ENCODE measurements at places on chromosomes 11 and 22. TPM values are rescaled to one million over a fixed set of nuclear protein-coding genes. Genes with fewer than 3 reads are reported as not detected.

IFITM10 gene
- polyA plus RNA-seq, result 11.3 TPM

DNA sequence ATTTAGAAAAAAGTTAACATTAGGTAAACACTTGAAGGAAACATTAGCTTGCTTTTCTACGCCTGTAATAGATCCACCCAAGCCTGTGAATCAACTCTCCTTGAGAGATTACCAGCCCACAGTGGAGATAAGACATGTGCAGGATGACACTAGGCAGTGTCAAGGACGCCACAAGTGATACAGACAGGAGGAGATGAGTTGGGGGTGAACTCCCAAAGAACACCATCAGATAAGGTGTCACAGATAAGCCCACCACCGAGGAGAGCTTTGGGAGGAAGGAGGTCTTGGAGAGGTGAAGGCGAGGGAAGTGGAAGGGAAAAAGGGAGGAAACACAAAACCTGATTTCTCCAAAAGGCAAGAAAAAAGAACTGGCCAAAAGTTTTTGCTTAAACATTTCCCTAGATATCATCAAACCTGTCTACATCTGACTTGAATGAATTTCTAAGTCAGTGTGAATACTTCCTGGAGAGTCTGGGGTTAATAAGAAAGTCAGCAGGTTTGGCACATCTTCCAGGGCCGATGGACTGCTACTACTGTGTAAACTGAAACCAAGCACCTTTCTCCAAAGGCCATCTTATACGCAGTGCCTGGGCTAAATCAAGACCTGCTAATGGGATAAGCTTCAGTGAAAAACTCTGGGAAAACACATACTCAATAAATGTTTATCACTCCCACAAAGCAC is 15.5 kb downstream of the CLTCL1 start:
- DNase-seq, result no peak

GRCh38 chr22:36424901-36425579 is 37.3 kb upstream of the MYH9 start:
- DNase-seq, result no peak

AP2A2 gene
- polyA plus RNA-seq, result 132 TPM

- DNase-seq, result no peak
These were observed at the start of gene APOBEC3A for GRCh38 chr22:38957046-38957770. TSS of gene APOBEC3A (plus strand) at chr22:38957609. CDS start at chr22:38957692, 83 bp downstream.

DNA sequence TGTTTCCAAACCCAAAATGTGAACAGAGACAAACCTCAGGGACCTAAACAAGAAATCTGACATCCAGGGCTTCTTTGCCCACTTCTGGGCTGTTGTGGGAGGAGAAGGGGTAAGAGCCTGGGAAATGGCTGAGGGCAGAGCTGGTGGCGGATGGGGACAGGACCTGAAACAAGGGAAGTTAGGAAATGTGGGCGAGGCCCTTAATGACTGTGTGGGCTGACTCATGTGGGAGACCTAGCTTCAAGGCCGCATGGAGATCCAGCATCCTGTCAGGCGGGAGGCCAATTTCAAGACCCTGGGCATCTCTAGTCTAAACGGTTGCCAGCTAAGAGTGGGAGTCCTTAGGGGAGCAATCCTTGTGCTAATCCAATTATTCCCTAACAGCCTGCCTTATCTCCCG is 2.1 kb upstream of the OAF start:
- DNase-seq, result no peak

GRCh38 chr11:1449490-1450243 is 36.9 kb downstream of the MOB2 start:
- no peak for DNase-seq

DNA sequence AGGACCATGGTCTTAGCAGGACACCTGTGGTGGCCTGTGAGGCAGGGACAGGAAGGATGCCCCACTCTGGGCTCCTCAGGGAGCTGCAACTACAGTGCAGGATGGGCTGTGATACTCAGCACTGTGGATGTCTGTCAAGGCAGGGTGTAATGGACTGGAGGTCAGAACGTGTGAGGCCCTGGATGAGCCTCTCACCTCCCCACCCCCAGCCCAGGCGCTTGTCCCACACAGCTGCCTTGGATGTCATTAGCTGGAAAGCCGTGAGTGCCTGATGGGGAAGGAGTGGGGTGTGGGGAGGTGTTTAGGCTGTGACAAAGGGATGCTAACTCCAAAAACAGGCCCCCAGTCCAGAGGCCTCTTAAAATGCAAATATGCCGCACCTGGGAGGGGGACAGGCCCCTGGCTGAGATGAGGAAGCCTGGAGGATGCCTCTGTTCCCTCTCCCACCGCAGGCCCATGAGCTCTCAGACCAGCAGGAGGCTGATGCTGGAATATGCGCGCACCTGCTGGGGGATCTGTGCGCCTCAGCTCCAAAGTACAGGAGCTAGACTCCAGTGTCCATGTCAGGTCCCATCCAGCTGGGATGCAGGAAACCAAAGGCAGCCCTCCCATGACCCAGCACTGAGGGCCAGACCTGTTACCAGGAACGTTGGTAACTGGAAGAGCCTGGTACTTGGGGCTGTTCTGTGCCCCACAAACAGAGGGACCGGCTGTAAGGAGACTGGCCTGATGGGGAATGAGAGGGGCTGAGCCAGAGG is 25.1 kb downstream of the RSPH14 start:
- no peak for DNase-seq

GRCh38 chr11:37108436-37109285 is 510.6 kb upstream of the RAG2 start:
- DNase-seq, result no peak

- DNase-seq, result no peak
These were observed 26.1 kb downstream of the SHISAL1 start for GRCh38 chr22:44286646-44287045.

- no peak for DNase-seq
These were observed 29.8 kb downstream of the RNF141 start for GRCh38 chr11:10511181-10511621.

DNA sequence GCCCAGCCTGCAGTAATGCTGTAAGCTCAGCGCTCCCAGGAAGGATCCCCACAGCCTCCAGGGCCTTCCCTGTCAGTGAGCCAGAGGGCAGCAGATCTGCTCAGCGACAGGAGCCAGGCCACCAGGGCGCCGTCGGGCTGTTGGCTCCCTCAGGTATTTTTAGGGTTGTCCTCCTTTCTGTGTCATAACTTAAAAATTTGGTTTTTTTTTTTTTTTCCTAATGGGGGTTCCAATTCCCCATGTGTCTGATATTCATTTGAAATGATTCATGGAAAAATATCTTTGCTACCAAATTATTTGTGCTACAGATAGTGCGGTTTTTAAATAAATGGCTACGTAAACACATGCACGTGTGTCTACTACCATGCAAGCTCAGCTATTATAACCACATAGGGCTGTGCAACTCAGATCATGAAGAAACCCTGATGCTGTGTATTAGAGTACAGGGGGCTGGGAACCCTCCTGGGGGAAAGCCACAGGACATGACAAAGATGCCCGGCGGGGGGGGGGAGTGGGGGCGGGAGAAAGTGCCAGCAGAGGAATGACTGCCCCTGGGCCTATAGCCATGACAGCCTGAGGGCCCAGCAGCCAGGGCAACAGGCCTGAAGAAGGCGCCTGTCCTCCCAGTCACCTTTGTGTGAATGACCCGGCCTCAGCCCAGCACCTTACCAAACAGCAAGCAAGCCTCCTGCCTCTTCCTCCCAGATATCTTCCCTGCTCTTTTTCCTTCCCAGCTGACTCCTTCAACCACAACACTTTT is 89.3 kb downstream of the NAT10 start:
- no peak for DNase-seq

SF3A1 gene
- polyA plus RNA-seq, result 139 TPM

- DNase-seq, result no peak
These were observed 143.7 kb downstream of the TYR start for GRCh38 chr11:89321401-89321800.

NRXN2 gene
- polyA plus RNA-seq, result 424 TPM

DNA sequence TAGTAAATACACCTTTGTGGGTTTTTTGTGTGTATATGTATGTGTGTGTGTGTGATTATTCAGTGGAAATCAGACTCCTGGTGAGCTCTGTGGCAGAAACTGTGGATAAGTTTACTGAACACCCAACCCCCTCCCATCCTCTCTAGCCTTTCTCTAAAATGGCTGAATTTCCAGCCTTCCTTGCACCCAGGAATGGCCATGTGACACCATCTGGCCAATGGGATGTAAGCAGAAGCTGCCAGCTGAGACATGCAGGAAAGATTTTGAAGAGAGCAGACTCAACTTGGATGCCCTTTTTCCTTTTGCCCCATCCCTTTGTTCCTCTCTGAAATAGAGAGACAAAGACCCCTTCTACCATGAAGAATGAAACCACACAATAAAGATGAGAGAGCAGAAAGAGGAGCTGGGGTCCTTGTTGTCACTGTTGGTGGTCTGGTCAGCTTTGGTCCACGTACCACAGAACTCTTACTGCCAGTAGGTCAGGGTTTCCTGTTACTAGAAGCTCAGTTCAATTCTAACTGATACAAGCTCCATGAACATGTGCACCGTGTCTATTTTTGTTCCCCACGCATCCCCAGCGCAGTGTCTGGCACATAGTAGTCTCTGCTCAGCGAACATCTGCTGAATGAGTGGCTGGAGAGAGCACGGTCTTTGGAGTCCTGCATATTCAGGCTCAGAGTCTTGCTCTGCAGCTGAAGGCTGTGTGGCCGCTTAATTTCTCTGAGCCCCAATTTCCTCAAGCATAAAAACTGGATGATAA is 57.5 kb downstream of the SEZ6L start:
- DNase-seq, result no peak

DNA sequence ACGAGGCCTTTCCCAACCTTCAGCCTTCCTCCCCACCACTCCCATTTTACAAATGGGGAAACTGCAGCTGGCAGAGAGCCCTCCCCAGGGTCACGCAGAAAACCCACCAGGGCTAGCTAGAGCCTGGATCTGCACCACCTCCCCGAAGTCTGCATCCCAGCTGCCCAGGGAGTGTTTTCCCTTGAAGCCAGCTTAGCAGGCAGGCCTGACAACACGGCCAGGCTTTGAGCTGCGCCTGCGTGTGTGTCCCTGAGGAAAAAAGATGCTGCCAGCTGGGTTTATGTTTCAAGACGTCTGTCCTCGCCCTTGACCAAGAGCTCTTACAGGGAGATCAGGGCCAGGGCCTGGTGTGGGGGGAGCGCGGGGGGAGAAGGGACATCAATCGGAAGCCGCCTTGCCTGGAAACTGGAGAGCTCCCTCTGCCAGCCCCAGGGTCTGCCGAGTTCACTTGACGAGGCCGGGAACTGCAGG is 20.3 kb downstream of the WNT11 start:
- peak; percentile 71 for DNase-seq

- no peak for DNase-seq
These were observed 27.3 kb downstream of the CTR9 start for GRCh38 chr11:10778217-10778970.

DNA sequence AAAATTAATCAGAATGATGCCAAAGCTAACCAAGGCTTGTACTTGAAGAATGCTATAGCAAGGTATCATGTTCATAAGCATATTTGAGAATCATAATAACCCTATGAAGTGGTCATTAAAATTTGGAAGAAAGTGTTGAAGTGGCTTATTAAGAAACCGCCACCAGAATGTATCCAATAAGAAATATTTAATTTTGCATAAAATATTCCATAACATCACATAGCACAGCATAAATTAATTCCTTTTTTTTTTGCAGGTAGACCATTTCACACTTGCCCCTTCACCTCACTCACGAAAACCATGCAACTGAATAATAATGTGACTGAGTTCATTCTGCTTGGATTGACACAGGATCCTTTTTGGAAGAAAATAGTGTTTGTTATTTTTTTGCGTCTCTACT is at the start of gene OR4C16:
OR4C16 (plus strand) TSS at position 301 of the 400 bp plus-strand sequence; CDS start at position 301, 0 bp downstream.
- no peak for DNase-seq

TBX1 gene
- 0.63 TPM for polyA plus RNA-seq

DNA sequence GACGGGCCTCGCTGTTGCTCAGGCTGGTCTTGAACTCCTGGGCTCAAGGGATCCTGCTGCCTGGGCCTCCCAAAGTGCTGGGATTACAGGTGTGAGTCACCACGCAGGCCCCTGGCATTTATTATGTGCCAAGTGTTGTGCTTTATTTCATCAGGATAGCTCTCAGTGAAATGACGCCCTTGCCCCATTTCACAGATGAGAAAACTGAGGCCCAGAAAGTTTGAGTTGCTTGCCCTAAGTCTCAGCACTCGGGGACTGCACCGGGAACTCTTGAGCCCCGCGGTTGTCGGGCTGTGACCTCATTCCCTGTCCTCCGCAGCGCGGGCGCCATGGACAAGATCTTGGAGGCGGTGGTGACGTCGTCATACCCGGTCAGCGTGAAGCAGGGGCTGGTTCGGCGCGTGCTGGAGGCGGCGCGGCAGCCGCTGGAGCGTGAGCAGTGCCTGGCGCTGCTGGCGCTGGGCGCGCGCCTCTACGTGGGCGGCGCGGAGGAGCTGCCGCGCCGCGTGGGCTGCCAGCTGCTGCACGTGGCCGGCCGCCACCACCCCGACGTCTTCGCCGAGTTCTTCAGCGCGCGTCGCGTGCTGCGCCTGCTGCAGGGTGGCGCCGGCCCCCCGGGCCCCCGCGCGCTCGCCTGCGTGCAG is 7.3 kb downstream of the USP35 start:
- no peak for DNase-seq

- DNase-seq, result no peak
These were observed 56.6 kb upstream of the SLC22A12 start for GRCh38 chr11:64534391-64534801.

- no peak for DNase-seq
These were observed 121.4 kb downstream of the MICAL3 start for GRCh38 chr22:17902960-17903359.

TST gene
- 19.7 TPM for polyA plus RNA-seq

RELA gene
- polyA plus RNA-seq, result 57.7 TPM

GRCh38 chr11:43833657-43834073 is 47.0 kb upstream of the ALKBH3 start:
- no peak for DNase-seq

DNA sequence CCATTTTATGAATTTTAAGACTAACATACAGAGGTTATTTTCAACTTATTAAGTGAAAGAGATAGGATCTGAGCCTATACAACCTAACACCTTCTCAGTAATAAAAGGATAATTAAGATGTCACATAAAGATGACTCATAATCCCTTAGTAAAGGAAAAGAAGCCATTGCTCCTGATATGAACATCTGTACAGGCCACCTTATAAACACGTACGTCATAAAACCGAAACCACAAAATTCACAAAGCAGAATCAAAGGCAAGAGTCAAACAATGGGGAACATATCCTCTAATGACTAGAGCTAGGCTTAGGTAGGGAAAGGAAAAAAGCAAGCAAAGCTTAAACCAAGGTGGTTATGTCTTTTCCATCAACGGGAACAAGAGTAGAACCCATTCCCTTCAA is 103.5 kb downstream of the KCNA4 start:
- no peak for DNase-seq

DNA sequence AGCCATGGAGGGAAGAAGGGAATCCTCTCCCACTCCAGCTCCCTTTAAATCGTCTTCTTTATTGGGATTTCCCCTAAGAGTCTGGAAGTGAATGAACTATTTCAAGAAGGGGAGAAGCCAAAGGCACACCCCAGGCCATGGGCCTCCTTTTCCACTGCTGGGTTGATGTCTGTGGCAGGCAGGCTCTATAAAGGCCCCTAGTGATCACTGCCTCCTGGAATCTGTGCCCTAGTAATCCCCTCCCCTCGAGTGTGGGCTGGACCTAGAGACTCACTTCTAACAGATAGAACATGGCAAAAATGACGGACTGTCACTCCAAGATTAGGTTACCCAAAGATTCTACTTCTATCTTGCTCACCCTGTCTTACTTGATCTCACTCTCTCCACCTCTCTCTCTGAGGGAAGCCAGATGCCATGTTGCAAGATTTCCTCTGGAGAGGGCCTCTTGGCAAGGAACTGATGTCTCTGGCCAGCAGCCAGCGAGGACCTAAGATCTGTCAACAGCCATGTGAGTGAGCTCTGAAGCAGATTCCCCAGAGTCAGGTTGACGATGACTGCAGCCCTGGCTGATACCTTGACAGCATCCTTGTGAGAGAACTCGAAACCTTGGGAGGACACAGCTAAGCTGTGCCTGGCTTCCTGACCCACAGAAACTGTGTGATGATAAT is 444.8 kb downstream of the SOX6 start:
- DNase-seq, result no peak

CECR2 gene
- 17.0 TPM for polyA plus RNA-seq
